ENCODE measurements at places on chromosomes 7 and 10. TPM values are rescaled to one million over a fixed set of nuclear protein-coding genes. Genes with fewer than 3 reads are reported as not detected.

DNA sequence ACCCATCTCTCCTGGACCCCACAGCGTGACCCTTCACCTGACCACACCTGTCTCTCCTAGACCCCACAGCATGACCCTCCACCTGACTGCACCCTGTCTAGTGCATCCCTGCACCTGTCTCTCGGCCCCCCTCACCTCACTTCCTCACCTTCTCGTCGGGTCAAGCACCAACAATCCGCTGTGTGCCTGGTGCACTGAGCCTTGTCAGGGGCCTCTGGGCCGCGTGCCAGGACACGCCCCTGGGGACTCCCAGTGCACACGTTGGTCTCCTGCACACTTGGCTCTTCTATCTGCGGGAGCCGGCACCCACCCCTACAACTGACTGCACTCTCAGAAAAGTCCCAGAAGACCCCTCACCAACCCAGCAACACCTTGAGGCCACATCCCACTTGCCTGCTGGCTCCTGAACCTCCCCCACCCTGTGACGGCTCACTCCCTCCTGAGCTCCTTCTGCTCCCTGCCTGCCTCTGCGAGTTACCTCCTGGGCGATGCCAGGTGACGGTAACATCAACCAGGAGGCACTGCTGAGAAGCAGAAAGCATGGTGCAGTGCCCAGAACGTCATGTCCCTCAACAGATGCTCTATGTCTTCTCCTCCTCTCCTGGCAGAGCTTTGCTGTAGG is 147.6 kb downstream of the DIP2C start:
- ATAC-seq, result no peak

DNA sequence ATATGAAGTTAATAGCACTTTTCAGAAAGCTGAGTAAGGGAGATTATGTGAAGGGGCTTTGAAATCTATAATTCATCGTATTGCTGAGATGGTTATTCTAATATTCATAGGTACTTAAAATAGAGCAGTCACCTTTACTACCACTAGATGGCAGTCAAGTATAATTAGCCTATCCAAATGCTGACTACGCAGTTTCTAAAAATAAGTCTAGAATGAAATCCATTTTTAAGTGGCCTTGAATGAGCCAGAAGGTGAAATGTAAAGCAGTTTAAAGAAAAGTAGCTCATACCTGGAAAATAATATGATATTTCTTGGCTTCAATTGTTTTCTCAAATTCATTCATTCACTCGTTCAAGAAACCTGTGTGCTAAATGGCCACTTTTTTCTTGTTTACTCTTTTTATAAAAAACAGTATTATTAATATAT is 1277.1 kb downstream of the GATA3 start:
- peak; percentile 45 for ATAC-seq

DNA sequence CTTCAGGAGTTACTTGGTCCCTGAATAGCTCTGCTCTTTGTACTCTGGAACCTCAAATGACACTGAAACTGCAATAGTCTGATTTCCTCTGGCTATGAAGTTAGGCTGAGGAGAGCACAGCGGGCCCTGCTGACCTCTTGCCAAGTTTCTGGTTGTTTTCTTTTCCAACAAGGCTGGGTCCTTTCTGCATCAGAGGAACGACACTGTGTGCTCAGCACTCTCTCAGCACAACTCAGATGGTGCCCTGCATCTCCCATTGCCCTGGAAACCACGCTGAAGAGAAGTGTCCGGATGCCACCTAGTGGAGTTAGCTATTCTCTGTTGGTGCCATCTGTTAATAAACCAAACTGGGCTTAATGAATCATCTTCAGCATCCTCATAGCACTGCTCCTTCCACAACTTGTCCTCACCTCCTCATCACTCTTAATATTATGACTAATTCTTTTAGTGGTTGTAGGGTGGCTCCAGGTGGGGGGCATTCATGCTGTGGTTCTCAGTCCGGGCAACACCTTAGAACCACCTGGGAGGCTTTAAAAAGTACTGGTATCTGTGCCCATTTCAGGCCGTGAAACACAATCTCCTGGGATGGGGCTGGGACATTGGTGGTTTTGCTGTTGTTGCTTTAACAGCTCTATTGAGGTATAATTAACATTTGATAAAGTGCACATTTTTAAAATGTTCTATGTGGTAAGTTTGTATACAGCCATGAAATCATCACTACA is 8.2 kb upstream of the EFCAB10 start:
- peak; percentile 89 for ATAC-seq

DNA sequence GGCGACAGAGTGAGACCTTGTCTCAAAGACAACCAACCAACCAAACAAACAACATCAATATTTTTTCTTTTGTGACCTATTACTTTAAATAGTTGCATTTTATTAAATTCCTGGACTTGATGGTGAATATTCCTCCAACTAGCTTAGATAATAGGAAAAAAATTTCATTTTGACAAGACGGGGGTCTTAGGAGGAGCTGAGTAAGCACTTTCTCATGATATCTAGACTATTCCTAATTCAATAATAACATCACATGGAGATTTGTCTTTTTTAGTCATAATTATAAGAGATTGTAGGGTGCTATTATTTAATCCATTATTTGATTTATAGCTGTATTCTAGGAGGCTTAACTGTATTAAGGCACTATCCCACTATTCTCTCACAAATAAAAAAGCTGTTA is 702.5 kb downstream of the PHTF2 start:
- ATAC-seq, result no peak

GRCh38 chr7:151808400-151809145 is 68.3 kb downstream of the PRKAG2 start:
- peak; percentile 83 for ATAC-seq

The OLAH gene
- total RNA-seq, result 11.7 TPM

- ATAC-seq, result peak; percentile 67
These were observed 21.7 kb downstream of the ZCWPW1 start for GRCh38 chr7:100406767-100407166.

The RBP4 gene
- total RNA-seq, result 0.60 TPM

DNA sequence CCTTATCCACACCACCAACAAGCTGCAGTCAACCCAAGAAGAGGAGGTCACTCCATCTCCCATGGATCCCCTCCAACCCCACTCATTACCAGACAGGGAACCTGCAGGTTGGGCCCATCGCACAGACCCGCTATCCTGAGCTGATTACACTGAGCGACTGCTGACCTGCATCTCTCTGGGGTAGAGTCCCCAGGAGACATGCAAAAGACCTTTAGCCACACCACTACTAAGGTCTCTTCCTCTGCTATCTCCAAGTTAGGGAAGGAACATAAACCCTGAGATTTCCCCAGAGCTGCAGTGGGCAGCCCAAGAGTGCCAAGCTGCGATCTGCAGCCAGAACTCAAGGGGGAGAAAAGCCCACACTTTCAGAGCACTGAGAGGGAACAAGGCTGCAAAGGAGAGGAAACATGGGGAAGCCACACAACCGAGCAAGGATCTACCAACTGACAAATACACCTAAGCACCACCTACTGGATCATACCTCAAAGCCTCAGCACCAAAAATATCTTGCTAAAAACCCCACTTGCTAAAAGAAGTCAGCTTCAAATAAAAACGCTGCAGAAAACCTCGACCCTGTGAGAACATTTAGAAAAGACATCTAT is 298.2 kb downstream of the SORCS1 start:
- no peak for ATAC-seq

- no peak for ATAC-seq
These were observed 93.9 kb upstream of the SLC26A5 start for GRCh38 chr7:103539875-103540274.

The LGI1 gene
- total RNA-seq, result not detected

The CDHR1 gene
- 29.0 TPM for total RNA-seq

The SMKR1 gene
- not detected for total RNA-seq

DNA sequence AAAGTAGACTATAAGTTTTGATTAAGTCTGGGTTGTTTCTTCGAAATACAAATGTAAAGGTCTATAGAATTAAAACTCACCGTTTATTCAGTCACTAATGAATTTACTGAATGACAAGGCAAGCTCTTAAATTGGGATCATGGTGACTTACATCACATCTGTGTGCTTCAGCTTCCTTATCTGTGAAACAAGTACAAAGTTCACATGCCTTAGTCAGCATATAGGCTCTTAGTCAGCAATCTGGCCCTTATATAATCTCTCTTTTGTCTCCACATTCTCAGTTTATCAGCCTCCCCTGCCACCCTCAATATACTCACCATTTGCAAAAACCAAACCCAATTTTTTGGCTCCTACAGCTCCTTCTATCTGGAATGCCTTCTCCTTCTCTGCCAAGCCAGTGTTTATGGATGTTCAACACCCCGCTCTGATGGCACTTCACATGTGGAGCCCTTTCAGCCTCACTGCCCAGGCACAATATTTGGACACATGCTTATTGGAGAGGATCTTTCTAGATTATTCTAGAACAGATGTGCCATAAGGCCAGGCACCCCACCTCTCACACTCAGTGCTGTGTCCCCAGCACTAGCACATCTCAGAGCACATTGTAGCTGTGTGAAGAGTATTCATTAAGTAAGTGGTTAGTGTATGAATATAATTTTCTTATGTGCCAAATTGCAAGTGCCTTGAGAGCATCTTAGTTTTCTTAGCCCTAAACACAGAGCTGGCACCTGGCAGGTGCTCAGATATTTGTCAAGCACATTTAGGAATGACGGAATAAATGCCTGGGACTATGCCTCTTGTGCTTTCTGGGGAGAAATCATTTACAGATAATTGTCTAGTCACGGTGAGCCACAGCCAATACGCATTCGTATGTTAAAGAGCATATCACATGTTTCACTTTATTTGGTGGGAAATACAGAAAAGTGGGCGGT is 9.8 kb upstream of the LAMB1 start:
- ATAC-seq, result peak; percentile 68

DNA sequence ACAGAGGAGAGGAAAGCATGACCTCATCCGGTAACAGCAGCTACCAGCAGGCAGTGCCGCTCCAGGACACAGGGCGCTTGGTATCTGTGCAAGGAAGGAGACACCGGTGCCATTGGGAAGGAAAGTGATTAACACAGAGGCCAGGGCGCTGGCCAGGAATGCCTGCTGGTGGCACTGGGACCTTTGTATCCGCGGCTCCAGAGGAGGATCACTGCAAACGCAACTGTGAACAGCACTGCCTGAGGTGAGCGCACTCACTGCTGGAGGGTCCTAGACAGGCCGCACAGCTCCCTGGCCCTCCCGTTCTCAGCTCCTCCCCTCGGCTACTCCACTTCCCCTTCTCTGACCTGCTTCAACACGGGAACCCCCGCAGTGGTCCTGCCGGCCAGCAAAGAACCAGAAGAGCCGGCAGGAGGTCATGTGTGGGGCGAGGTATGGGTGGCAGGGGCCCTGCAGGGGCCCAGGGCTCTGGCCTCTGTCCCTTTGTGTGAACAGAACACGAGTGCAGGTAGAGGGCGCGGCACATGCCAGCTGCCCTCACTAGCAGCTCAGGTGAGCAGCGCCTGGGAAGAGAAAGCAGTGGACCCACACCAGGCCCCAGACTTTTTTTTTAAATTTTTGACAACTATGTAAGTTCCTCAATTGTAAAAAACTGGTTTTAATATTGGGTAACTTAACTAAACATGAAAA is 107.6 kb downstream of the VIPR2 start:
- no peak for ATAC-seq

DNA sequence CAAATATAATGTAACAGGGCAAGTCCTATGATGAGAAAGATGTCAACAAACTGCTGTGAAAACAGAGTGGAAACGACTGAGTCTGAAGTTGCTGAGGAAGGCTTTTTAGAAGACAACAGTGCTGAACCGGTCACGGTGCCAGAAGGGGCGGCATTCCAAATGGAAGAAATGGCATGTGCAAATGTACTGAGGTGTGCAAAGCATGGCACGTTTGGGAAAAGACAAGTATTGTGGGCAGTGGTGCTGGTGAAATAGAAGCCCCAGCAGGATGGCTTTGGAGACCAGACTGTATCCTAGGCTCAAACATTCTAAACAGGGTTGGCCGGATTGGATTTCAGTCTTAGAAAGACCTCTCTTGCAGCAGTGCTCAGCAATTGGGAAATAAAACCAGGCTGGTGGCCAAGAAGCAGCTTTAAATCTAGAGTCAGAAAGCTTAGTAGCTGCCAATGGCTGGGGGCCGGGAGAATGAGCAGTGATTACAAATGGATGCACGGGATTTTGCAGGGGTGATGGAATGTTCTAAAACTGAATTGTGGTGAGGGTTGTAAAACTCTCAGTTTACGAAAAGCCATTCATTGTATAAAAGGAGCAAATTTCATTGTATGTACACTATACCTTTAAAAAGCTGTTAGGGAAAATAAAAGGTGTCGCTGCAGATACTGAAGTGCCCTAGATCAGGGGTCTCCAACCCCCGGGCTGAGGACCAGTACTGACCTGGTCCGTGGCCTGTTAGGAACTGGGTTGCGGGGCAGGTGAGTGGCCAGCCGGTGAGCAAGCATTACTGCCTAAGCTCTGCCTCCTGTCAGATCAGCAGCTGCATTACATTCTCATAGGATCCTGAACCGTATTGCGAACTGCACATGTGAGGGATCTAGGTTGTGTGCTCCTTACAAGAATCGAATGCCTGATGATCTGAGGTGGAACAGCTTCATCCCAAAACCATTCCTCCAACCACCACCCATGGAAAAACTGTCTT is 141.6 kb downstream of the HIBADH start:
- ATAC-seq, result no peak

The CCL26 gene
- not detected for total RNA-seq

DNA sequence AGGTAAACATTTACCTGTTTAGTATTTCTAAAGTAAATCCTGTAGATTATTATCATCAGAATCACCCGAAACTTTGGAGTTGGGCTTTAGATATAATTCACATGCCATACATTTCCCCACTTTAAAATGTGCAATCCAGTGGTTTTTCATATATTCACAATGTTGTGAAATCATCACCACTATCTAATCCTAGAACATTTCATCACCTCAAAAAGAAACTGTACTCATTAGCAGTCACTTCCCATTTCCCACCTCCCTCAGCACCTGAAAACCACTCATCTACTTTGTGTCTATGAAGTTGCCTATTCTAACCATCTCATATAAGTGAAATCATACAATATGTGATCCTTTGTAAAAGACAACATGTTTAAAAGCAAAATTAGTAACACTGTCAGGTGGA is 182.6 kb downstream of the FZD1 start:
- no peak for ATAC-seq

- ATAC-seq, result no peak
These were observed 41.9 kb upstream of the PPP3CB start for GRCh38 chr10:73537709-73538108.

DNA sequence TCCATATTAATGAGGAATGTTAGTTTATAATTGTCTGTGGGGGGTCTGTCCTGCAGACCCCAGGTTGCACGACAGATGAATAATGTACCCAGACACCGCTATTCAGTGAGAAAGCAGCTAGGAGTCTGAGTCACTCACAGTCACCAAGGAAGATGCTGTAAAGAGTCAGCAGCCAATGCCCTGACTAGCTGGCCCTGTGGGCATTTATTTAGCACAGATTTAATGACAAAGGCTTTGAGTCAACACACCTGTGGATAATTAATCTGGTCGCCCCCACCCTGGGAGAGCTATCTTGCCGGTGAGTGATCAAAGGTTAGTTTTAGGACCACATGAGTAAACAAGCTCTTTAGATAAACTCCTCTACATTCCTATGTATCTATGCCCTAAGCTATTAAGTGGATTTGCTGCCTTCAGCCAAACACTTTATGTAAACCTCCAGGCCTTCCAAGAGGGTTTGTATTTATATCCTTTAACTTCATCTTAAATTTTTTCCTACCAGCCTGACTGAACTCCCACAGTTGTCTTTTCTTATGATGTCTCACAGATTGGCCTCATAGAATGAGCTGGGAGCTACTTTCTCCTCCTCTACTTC is 180.0 kb upstream of the ADCY1 start:
- no peak for ATAC-seq

Measured in esophagus mucosa (tissue), 1 donor.